ENCODE measurements at places on chromosomes 5 and 9.

DNA sequence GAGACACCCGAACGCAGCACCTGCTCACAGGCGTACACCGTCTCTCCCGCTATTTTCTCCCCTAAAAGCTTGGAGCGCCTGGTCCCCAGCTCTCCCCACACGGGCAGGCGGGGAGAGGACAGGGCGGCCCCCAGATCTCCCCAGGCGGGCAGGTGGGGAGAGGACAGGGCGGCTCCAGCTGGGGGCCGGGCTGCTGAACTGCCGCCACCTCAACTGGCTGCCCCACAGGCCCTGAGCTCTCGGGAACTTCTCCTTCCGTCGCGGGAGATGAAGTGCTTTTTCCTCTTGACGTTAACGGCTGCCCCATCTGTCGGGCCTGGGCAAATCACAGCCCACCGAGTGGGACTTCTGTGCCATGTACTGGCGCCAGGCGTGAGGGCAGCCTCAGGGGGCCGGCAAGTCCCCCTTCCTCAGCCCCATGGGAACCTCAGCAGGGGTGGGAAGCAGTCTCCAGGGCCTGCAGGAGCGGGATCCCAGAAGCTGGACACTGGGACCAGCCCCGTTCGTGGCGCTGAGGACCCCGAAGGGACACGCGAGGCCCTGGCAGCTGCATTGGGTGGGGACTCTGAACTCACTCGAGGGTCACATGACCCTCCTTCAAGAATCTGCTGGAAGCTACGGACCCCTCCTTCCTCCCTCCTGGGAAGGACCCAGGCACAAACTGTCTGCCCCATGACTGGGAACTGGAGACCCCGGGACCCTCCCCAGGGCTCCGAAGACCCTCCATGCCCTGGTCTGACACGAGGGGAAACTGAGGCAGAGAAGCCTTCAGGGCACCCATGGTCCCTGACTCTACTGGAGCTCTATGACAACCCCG lies 5.7 kb upstream of the EGFL7 start:
- DNase-seq: no peak

DNA sequence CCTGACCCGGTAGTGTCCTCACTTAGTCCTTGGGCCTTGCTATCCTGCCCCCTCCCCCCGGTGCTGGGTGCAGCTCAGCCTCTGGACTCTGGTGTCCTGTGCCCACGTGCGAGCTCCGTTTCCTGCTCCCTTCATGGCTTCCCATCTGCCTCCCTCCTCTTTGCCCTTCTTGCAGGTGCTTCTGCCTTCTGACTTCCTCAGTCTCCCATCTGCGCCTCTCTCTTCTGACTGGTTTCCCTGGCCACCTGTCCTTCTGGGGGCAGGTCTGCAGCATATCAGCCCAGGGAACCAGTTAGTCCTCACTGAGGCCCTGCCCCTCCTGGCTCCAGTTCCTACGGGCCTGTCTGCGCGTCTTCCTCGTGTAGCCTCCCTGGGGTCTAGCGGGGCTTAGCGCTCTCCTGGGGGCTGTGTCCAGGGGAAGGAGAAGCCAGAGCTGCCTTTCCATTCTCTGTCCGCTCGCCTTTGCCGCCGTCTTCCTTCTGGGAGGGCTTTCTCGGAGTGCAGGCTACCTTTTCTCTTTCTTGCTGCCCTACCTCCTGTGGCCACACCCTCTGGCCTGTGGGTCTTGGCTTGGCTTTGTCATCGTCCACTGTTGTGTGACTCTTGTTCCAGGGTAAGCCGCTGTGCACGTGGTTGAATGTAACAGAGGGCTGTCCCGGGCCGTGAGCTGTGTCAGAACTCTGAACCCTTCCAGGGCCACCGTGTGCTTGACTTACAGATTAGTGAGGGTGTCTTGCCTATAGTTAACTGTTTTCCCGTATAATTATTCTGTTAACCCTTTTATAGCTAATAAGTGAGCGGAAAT lies 51.8 kb downstream of the EHMT1 start:
- DNase-seq: no peak

DNA sequence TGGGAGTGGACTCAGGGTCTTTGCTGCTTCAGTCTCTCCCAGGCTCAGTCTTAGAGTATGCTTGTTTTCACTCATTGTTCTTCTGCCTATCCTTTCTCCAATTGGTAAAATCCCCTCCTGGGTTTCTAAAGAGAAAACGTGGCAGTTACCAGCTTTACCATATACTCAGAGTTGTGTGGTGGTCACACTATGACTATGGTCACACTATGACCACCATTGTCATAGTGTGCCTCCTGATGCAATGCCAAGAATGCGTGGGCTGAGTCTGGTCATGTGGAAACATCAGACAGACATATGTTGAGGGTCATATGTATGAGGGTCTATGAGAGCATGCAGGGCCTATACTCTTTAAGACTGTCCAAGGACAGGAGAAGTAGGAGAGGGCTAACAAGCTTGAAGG lies 326.5 kb upstream of the PRR16 start:
- DNase-seq: no peak

- DNase-seq: no peak
Observed at GRCh38 chr9:1804128-1804865, 210.8 kb upstream of the SMARCA2 start.

DNA sequence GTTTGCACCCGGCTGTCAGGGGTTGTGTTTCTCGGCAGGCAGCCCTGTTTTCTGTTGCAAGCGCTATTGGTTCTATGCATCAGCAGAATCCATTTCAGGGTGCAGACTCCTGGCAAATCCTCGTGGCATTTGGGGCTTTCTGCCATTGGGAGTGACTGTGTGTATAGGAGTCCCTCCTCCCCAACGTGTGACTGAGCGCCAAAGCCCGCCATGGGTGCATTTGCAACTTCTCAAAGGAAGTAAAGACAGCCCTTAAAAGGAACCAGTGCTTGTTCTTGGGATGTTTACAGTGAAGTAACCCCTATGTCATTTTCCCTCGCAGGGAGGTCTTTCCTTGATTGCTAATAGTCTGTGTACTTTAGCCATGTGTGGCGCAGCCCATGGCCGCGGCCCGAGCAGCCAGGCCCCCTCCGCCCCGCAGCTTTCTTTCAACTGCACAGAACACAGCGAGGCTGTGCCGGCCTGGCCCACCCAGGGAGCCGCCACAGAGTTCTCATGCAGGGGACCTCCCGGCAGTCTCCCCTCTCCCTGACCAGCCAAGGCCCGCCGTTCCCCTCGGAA lies 175.6 kb downstream of the HSD17B3 start:
- DNase-seq: no peak

DNA sequence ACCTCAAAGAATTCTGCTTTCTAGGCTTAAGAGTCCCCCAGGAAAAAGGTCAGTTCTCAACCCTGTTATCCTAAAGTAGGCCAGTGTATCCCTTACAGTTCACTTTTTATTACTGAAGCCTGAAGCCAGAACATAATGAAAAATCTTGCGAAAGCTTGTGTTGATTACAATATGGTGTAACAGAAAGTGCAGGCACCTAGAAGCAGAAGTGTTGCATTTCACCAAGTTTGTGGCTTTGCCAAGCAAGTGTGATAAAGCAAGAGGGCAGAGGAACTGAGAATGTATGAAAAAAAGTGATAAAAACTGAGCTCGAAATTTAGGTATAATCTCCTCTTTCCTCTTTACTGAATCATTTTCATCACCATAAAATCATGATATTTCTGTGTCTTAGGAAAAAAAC lies 26.2 kb downstream of the AGTPBP1 start:
- DNase-seq: no peak

GRCh38 chr5:155655569-155655968 lies 642.0 kb downstream of the KIF4B start:
- DNase-seq: no peak

GRCh38 chr5:157217289-157218024 lies 36.8 kb downstream of the ITK start:
- DNase-seq: no peak

DNA sequence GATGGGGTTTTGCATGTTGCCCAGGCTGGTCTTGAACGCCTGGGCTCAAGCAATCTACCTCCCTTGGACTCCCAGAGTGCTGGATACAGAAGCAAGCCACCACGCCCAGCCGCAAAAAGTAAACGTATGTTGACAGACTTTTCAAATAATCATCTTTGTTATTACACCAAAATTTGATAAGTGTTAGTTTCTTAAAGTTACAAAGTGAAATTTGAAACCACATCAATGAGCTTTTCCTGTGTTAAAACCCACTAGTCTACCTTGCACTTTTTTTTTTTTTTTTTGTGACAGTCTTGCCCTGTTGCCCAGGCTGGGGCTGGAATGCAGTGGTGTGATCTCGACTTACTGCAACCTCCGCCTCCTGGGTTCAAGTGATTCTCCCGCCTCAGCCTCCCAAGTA lies 29.9 kb downstream of the SPACA9 start:
- DNase-seq: no peak

DNA sequence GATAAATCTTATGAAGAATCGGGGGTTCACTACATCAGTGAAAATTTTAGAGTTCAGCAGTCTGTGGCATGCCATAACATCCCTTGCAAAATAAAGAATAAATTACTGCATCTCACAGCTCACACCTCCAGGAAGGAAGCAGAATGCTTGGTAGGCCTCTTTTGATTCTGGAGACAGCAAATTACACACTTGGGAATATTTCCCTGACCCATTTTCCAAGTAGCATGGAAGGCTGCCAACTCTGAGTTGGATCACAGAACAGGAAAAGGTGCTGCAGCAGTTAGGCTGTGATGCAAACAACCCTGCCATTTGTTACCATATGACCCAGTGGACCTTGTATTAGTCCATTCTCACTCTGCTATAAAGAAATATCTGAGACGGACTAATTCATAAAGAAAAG lies 293.5 kb downstream of the ASTN2 start:
- DNase-seq: no peak

DNA sequence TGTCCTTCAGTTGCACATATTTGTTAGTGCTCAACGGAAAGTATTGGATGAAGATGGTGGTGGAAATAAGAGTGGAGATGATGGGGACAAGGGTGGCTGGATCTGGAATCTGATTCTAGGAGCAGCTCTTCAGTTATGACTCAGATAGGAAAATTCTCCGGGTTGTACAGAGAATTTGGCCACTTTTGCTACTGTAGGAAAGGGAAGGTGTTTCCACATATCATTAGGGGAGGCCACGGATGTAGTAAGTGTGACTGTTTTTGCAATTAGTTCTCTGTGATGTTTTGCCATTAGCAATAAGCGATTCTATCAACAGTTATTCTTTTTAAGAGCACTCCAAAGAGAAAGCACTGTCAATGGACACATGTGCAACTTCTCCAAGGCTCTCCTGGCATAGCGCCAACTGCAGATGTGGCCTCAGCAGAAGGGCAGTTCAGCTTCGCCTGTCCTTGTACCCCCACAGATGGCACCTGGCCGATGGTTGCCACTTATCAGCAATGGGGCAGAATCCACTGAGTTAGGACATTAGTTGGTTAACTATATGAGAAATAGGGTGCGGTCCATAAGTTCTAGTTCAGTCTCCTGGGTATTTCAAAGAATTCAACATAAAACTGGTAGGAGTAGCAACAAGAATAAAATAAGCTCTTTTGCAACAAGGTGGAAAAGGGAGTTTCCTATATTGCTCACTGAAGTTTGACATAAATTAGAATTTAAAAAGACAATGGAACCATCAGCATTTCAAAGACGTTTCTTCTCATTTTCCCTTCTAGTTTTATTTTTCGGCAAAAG lies 96.3 kb downstream of the ARSB start:
- DNase-seq: no peak

DNA sequence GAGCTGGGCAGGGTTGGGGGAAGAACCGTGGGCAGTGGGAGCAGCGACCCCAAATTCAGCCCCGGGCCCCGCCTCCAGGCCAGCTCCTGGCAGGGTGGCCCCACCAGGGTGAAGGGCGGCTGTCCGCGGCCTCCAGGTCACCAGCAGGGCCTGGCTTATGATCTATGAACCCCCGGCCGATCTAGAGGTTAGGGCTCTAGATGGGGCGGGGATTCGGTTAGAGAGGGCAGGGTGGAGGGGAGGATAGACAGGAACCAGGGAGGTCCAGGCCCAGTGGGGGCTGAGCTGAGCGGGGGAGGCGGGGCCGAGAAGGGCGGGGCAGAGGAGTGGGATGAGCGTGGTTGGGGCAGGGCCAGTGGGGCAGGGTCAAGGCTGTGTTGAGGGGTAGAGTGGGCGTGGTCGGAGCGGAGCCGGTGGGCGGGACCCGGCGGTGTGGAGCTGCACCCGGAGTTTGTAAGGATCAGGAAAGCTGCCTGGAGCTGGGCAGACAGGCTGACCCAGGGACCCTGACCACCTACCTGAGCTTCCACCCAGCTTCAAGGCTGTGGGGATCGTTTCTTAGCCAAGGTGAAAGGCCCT lies 29.3 kb upstream of the OBP2B start:
- no peak for DNase-seq
